ENCODE measurements at places on chromosomes 3 and 15.
A peak's percentile ranks its signal among the peaks of the same experiment; 100 is the strongest.

GRCh38 chr3:99970198-99970597, 144.1 kb downstream of the FILIP1L start:
- DNase-seq: no peak

- peak; percentile 35 for DNase-seq
Observed at GRCh38 chr3:157443905-157444796, 7.5 kb downstream of the PTX3 start.

DNA sequence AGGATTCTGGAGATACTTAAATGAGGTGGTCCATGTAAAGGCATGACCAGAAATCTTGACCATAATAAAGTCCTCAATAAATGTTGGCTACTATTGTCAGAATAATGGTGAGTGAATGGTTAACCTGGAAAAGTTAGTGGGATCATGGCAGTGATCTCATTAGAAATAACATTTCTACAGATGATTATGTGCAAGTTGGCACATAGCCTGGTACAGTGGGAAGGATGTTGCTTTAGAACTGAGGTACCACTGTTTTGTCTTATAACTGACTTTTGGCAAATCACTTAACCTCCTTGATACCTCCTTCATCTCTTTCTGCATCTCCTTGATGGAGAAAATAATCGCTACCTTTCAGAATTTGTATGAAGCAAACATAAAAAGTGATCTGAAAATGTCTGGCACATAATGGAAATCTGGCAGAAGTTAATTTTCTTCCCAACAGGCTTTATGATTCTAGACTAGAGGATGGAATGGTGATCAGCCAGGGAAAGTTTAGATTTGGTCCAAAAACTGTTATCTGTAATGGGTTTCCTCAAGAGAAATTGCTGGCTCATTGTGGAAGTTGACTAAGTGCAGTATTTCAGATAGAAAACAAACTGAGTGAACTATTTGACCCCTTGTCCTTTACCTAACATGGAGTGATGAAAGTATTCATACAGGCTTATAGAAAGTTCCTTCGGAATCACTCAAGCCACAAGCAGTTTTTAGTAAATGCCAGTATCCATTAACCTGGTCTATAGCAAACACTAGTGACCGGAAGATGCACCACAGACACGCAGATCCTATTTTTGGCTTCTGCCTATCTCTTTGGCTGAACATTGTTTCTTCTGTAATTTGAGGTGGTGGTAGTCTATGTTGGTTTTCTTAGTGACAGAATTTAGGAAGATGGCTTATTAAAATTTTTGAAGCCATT, 449.6 kb upstream of the TGFBR2 start:
- DNase-seq: no peak

DNA sequence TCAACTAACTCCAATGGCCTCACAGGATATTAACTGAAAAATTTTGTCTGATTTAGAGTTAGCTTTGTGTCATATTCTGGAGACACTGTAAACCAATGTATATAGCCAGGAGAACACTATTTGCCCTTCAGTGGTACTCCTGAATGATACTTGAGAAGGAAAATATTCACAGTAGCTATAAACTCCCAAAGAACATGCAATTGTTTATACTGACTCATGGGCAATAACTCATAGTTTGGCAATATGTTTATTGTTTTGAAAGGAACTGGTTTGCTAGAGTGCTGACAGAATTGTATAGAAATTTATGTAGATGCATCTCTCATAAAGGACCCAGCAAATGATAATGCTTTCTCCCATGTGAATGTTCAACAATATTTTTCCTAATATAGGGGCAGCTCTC, 537.6 kb downstream of the PLOD2 start:
- no peak for DNase-seq

GRCh38 chr15:70526221-70526973, 237.0 kb downstream of the UACA start:
- peak; percentile 71 for DNase-seq

DNA sequence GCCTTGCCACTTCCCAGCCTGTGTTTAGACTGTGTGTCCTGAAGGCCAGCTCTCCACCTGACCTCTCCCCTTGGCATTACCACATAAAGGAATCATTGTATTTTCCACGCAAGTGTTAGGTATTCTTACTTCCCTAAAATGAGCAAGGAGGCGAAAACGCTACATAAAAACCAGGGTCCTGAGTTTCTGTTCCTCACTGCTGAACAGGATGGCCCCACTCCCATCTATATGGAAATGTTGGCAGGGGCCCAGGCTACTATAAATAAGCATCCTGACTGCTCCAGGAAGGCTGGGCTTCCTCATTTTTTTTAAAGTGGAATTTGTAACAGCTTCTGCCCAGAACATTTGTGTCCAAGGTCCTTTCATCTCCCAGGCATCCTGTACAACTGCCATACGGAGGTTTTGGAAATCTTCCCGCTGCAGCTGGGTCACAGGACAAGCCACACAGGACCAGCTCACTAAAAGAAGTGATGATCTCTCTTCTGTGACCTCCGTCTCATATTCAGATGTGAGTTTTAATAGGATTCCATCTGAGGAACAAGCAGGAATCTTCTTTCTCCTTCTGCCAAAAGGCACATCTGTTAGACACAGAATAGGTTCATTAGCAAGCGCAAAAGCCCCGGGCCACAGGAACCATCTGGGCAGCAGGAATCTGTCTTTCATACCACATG, 56.4 kb upstream of the LIMD1 start:
- peak; percentile 66 for DNase-seq

DNA sequence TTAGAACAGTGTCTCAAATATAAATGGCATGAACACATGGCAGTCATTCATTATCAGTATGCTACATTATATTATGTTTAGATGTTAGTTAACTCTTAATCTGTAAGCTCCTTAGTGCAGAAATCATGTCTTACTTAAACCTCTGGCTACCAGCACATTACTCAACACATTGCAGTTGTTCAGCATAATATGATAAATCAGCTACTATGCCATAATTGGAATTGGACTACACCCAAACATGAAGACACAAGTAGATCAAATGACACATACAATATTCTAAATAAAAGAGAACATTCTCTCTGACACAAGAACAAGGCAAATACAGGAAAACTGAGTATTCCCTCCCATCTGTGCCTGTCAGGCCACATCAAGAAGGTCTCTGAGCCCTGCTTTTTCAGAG, 116.1 kb downstream of the PCCB start:
- no peak for DNase-seq

- DNase-seq: peak; percentile 38
Observed at GRCh38 chr15:22253676-22254408, 173.5 kb downstream of the OR4M2 start.

DNA sequence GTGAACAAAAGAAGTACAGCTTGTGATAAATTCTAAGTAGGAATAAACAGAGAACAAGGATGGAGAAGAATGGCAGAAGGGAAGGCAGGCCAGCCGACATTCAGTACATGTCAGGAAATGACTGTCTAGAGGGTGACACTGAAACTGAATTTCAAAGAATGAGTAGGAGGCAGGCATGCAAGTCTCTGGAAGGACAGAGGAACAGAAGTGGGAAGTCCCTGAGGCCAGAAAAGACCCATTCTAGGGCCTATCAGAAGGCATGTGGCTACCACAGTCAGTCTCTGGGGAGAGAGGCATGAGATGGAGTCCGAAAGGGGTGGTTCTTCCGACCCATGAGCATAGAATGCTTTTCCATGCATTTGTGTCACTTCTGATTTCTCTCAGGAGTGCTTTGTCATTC, 243.5 kb upstream of the UBE2E2 start:
- peak; percentile 62 for DNase-seq

- DNase-seq: no peak
Observed at GRCh38 chr3:50015918-50016317, 72.8 kb upstream of the RBM5 start.

DNA sequence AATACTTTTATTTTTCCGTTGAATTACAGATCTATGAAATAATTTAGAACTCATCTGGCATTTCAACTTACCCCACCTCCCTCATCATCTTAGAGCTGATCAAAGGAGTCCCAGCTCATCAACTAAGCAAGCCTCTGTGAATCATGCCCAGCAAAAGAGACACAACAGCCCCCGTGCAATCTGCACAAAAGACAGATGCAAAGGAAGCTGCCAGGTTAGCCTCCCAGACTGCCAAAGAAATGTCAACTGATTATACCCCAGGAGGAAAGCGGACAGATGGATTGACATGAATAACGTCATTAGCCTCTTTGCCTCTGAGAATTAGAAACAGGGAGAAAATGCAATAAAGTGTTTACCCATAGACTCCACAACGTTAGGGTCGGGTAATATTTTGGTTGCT, 75.0 kb downstream of the GABRB3 start:
- DNase-seq: no peak

DNA sequence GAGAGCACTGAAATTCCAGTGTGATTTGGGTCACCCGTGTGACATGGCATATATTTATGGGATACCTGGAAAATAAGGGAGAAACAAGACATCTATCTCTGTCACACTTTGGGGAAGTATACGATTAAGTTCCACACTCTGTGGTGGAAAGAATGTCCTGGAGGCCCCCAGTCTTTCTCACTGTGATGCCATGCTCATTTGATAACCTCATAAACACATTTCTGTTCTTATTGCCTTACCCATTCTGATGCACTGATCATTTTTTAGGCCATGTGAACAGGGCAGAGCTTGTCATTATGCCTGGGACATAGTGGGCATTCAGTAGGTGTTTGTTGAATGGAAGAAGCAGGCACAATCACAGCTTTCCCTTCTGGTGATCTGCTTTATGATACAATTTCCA, 349.4 kb upstream of the TPRG1 start:
- DNase-seq: peak; percentile 55

GRCh38 chr3:140355481-140355880, 322.4 kb upstream of the TRIM42 start:
- no peak for DNase-seq

DNA sequence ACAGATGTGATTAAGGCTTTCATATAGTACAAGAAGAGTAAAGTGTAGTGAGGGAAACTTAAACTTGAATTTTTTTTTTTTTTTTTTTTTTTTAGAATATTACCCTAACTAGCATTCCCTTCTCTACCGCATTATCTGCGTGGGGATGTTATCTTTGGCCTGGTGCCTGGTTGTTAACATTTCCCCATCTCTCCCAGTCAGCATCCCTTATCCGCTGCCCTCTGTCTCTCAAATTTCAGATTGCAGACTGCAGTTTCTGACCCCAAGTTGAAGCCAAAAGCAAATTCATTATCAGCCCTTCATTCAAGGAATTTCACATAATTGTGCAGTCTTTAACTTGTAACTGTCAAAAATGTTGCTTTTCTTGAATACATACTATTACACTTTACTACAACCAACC, 353.0 kb downstream of the PLOD2 start:
- no peak for DNase-seq

DNA sequence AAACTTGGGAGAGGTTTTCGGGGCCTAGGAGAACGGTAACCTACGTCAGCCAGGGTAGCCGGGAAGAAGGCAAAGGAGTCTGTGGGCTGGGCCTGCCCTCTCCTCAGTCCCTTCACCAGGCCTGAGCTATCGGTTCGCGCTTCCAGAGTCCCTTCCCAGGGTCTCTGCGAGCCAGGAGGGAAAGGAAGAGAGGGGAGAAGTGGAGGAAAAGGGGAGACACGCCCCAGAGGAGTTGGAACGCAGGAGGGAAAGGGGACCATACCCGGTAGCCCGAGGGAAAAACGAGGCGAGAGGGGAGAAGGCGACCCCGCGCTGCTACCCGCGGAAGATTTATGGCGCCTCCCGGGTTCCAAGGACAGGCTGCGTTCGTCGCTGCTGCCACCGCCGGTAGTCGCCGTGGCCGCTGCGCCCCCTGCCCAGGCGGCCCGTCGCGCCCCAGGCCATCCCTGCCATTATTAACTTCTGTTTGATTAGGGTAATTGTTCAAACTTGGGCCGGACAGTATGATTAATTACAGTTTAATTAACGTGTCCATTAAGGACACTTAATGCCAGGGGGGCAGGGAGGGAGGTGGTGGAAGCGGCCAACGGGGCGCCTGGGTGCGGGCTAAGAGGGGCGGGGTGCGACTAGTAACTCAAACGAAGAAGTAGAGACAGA, 3.4 kb upstream of the SKOR1 start:
- no peak for DNase-seq

DNA sequence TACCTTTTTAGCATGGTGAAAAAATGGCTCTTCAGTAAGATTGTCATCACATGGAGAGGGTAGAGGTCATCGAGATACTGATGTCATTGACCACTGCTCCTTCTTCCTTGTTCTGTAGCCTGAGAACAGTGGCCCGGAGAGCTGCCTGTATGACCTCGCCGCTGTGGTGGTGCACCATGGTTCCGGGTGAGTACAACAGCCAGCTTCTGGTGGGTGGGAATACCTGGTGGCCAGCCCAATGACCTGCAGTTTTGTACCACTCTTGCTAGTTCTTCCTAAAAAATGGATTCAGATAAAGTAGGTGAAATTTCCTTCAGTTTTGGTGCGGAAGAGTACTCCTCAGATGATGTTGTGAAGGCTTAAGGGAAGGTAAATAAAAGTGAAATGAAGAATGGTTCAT, 8.4 kb upstream of the FBXL22 start:
- no peak for DNase-seq

DNA sequence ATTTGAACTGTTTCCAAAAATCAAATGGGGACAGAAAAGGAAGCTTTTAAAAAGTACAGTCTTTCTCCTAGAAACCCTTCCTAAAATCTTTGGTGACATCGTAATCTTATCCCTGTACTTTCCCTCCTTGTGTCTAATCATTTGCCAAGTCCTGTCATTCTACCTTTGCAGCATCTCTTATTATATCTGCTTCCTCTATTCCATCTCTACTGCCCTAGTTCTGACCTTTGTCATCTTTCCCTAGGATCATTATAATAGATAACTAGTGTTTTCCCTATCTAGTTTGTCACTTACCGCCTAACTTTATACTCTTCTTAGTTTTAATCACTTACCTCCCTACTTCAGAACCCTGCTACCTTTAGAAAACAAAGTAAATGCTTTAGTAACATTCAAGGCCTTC, 11.6 kb downstream of the USP8 start:
- no peak for DNase-seq

DNA sequence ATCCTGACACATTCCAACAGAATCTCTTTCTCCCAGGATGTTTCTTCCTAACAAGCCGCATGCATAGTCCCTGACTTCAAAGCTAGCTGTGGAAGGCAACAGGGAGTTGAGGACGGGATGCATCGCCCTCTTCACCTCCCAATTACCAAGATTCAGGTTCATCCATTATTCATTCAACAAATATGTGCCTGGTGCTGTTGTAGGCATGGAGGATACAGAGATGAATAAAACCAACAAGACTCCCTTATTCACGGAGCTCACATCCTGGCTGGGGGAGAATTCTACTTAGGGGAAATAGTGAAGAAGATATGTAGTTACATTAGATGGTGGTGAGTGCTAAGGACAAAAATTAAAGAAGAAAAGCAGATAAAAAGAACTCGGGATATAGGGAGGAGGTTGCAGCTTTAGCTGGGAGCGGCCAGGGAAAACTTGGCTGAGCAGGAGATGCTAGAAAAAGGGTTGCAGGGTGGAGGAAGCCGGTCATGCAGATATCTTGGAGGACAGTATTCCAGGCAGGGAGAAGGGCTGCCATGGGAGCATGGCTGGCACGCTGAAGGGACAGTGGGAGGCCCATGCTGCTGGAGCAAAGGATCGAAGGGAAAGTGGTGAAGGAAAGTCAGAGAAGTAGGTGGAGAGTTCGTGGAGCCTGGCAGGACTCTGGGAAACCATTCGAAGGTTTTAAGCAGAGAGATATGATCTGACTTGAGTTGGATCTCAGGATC, 5.0 kb downstream of the ITGB5 start:
- no peak for DNase-seq
